ENCODE measurements at places on chromosomes 6 and 20. TPM values are rescaled to one million over a fixed set of nuclear protein-coding genes. Genes with fewer than 3 reads are reported as not detected.

DNA sequence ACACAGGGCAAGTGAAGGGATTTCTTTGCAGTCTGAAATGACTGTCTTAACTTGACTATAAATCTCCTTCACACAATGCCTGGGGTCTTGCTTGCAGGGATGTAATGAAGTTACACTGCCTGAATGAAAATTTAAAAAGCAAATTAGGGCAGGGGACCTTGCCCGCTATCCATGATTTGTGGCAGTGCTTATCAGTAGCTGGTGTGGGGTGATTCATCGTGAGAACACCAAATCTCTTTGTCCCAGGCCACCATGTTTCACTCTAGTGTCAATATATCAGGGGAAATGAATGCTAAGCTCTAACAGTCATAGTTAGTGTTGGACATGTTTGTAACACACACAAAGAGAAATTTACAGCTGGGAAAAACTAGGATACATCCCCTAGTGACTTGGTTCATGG is 713.7 kb upstream of the EPHA7 start:
- no peak for DNase-seq

GRCh38 chr20:19943061-19943521 is 74.1 kb upstream of the NAA20 start:
- no peak for DNase-seq

Gene C20orf141
- not detected for total RNA-seq

Gene SCUBE3
- 2.5 TPM for total RNA-seq

GRCh38 chr20:20483328-20483727 is 115.4 kb downstream of the INSM1 start:
- DNase-seq, result no peak

Gene C2
- total RNA-seq, result 4.1 TPM

DNA sequence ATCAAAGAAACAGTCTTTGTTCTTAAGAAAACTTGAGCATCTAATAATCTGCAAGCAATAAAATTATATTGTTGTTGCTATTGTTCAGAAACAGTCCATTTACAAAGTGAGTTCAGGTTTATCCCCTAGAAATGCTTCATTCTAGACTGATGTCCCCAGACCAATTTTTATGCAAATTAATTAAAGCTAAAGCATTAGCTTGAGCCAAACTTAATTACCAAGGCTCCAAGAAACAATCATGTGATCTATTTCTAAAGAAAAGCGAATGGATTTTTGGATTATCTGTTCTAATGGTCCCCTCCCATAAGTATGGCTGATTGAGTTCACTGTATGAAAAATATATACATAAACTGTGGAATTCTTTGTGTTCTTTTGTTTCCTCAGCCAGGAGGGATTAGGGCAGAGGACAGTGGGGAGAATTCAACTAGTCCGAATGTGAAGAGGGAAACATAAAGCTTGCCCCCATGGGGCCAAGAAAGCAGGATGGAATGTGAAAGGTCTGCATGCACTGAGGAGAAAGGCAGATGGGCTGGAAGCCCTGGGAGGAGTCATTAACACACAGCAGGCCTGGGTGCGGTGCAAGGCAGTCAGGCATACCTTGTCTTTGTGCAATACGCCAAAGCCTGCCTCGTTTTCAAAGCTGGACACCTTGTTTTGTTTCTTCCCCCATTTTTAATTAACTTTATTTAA is 597.1 kb downstream of the KIF16B start:
- peak; percentile 41 for DNase-seq

DNA sequence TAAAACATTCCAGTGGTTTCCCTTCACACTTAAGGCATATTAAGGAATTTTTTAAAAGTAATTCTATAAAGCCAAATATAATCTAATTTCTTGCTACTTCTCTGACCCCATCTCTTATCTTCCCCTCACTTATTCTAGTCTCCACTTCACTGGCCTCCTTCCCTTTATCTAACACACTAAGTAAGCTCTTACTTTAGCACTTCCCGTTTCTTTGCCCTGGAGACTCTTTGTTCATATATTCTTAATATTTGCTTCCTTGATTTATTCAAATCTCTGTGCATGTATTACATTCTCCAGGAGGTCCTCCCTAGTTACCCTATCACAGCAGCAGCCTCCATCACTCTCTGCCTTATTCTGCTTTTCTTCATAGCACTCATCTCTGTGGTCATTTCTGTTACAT is 20.3 kb downstream of the GTPBP2 start:
- DNase-seq, result no peak
